Renal cortical epithelial cell (primary cell): ENCODE measurements at places on chromosomes 7 and 10.
A peak's percentile ranks its signal among the peaks of the same experiment; 100 is the strongest.

- DNase-seq: no peak
These were observed 459.3 kb downstream of the CNTNAP2 start for GRCh38 chr7:146575903-146576302.

DNA sequence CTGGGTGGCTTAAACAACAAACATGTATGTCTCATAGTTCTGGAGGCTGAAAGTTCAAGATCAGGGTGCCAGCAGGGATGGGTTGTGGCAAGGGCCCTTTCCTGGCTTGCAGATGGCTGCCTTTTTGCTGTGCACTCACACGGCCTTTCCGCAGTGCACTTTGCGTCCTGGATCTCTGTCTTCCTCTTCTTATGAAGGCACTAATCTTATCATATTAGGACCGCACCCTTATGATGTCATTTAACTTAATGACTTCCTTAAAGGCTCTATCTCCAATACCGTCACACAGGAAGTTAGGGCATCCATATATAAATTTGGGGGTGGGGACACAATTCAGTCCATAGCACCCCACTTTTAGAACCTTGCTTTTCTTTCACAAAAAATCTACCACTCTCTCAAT lies 255.2 kb downstream of the SNX13 start:
- no peak for DNase-seq

GRCh38 chr7:44791278-44792219 lies 4.9 kb upstream of the PPIA start:
- DNase-seq: peak; percentile 55

DNA sequence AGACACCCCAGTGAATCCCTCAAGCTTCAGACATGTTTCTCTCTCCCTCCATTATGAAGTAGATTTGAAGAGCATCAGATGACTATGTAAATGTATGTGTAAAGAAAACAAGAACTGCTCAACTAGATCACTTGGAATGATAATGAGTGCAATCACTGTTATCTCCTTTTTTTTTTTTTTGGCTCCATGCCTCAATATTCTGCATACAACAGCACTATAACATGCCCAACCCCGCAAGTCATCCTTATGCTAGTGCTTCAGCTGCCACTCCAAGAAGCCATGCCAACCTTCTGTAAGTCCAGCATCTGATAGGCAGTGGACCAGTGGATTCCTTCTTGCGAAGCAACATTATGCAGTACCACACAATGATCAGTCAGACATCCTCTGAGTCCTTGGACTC lies 133.7 kb downstream of the TFPI2 start:
- no peak for DNase-seq

DNA sequence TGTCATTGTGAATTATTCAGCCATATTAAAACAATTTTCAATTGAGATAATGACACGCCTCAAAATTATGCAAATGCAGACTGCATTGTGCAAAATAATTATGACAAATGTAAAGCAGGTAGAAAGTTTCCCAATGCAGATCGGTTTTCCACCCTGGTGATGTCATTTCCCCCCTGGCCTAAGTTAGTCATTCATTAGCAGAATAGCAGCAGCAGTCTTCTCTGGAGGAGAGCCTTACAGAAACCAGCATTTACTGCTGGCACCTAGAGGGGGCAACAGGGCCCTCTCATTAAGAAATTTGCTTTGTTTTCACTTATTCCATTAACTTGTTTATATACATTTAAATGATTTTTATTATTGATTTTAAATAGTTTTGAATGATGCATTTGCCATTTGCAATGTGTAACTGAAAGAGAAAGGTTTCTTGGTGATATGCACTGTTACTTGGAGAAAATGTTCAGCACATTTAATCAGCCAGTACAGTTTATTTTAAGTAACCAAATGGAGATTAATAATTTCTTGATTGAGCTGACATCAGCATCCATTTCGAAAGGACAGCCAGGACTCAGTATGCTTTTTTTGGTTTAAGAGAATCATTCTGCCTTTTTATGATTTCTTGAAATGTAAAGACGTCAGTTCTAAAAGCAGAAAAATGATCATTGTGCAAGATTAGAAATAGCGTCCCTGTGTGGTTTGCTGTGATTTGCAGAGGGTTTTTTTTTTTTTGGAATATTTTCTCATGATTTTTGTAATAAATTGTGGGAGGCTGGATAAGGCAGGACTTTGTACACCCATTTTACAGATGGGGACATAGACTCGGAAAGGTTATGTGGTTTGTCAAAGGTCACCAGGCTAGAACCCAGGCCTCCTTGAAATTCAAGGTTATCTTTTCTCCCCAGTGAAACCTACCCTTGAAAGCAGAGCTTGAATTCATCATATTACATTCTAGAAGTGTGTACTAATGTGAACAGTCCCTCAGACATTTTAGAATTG lies 3.5 kb downstream of the ARID5B start:
- DNase-seq: peak; percentile 89
